Stimulated activated CD4-positive, alpha-beta T cell treated with anti-CD3 and anti-CD28 coated beads, Interleukin-15, amount 100 ng/mL, for 1 hour (primary cell): ENCODE measurements at places on chromosomes 5 and 9.
A peak's percentile ranks its signal among the peaks of the same experiment; 100 is the strongest.

GRCh38 chr5:173806270-173807035 is 81.7 kb upstream of the CPEB4 start:
- no peak for DNase-seq

DNA sequence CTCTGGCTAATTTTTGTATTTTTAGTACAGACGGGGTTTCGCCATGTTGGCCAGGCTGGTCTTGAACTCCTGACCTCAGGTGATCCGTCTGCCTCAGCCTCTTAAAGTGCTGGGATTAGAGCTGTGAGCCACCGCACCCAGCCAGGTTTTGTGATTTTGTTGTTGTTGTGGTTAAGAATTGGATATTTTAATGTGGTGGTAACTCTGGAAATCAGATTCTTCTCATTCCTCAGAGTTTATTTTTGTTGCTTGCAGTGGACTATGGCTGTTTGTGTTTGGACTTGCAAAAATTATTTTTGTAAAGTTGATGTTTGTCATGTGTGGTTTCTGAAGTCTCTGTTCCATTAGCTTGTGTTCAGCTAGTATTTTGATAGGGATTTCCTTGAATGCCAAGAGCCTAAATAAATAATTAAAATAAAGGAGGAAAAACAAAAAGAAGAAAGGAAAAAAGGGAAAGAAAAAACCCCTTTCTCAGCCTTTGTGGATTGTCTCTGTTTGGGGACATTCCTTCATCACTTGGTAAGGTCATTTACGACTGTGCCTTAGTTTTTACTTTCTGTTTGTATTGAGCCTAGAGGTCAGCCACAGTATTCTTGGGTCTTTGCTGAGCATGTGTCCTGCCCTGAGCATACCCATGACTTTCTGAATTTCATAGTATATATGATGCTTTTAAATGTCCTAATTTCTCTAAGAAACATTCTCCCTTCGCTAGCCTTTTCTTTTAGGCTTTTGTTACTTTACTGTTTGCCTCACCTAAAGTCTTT is 37.3 kb downstream of the PBX3 start:
- no peak for DNase-seq

- DNase-seq: no peak
These were observed 663.9 kb upstream of the RGMB start for GRCh38 chr5:98109561-98110006.

DNA sequence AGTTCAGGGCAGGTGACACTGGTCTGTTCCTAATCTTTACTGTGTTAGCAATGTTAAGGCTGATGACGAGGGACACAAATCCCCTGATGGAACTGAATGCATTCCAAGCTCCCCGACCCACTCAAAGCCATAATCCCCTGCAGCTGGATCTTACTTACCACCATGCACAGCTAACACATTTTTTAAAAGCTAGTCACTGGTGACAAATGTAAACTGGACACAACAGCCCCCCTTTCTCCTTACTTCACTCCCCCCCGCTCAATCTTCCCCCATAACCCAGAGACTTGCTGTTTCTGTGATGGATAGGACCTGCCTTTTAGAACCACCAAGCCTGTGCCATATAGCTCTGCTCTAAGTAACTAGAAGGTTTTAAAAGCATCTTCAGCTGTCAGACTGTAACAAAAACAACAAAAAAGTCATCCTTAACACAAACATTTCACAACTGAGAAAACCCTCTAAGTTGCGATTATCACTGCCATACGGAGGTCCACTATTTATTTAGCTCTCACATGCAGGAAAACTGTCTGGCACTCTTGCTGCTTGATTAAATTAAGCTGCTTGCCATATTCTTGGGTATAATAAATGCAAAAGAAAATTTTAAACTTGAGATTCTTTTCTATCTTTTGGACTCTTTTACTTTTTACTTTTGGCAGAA is 44.4 kb downstream of the BNC2 start:
- DNase-seq: no peak

DNA sequence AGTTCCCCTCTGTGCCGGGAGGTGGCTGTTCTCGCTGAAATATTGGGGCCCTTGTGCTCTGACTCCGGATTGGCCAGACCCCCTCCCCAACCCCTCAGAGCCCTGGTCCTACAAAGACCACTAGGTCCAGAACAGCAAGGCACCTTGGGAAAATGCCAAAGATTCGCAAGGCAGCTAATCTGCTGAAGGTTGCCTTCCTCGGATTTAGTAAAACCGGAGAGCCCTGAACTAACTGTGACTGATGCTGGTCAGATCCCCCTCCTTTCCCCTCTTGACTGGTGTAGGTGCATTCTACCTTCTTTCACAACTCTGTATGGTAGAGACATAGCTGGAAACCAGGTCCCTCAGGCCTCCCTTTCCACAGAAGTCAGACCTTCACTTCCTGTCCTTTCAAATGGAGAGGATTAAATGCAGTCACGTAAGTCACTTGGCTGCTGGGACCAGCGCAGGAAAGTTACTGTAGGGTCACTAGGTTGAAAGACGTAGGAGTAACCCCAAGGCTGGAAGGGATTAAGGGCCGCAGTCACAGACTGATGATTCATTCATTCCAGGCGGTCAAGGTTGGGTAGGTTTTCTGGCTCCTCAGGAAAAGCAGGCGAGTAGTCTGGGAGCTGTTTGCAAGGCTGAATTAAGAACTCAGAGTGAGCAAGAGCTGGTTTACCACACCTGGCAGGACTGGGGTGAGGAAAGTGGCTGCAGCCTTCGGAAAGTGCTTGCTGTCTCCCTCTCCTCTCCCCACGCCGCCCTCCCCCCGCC is 5.3 kb downstream of the BARX1 start:
- DNase-seq: no peak

GRCh38 chr9:8382266-8382665 is 582.7 kb upstream of the DMAC1 start:
- DNase-seq: no peak

GRCh38 chr5:10849278-10849677 is 88.2 kb upstream of the DAP start:
- DNase-seq: no peak

DNA sequence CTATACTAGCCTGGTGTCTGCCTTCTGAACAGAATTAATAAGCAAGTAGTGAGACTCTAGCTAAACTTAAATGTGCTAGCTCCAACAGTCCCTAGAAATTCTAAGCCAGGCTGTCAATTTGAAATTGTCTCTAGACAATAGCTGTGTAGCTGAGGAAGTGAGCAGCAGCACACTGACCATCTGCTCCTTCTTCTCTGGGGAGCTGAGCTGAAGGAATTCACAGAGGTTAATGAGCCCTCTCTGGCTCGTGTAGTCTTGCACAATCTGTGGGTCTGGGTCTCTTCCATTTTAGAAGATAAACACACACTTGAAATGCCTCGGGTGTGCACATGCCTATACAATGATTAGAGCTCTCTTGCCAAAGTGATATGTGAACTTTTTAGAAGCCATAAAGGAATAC is 63.5 kb upstream of the BARX1 start:
- DNase-seq: no peak

DNA sequence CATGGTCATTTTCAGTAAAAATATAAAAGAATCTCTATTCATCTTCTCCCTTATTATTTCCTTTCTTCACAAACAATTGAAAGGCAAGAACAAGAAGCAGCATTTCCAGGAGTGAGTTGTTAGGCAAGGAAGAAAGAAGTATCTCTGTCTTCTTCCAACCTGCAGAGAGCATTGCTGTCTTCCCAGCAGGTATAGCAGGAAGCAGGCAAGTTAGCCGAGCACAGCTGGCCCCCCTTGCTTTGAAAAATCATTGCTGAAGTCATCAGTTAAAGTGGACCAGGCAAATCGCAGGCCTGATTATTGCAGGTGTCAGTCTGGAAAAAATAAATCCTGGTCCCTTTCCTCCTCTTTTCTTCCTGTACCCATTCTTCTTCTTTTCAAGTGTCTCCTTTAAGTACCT is 353.1 kb upstream of the BRINP1 start:
- DNase-seq: no peak

DNA sequence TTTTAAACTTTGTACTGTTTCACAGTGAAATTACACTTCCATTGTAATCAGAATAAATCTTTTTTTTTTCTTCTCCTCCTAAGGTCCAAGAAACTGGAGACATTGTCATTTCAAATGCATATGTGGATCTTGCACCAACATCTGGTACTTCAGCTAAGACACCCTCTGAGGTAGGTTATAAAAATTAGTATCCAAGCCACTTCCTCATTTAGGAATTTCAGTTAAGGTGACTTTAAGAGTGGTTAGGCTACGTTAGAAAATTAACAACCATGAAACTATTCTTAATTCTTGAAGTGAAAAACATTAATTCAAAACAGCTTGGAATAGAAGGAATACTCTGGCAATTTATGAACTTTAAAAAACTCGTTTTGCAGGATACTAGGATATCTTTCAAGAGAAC is 77.5 kb downstream of the HSD17B4 start:
- DNase-seq: no peak

DNA sequence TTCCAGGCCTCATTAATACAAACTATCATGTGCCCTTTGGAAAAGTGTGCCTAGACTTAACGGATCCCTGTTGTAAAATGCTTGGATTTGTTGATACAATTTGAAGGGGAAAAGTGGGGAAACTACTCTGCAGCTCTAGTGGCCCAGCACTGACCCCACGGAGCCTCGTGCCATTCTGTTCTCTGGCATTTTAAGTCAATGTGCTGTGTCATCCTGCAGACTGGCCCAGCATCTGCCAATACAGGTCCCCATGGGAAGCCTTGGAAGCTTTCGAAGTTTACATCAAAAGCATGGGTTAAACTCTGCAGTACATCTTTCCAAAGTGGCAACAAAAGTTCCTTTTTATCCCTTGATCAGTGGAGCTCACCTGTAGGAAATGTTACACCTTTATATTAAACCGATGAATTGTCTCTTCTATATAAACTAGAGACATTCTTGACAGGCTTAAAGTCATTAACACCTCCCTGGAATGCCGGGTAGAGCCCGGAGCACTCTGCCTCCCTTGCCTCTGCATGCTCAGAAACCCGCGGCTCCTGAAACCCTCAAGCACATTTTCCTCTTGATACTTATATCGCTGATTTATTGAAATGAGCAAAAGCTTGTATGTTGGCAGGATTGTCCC is 596.0 kb upstream of the ADAMTS16 start:
- no peak for DNase-seq

GRCh38 chr9:95980262-95981125 is 105.0 kb downstream of the ERCC6L2 start:
- no peak for DNase-seq

DNA sequence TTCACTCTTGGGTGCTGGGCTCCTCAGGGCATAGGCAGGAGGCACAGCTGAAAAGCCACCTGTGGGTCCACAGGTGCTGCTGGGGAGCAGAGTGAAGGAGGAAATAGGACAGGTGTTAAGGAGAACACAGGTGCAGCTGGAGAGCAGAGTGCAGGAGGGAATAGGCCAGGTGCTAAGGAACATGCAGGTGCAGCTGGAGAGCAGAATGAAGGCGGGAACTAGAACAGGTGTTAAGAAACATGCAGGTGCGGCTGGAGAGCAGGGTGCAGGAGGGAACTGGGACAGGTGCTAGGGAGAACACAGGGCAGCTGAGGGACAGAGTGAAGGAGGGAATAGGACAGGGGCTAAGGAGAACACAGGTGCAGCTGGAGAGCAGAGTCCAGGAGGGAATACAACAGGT is 43.8 kb upstream of the PLEKHG4B start:
- DNase-seq: no peak

GRCh38 chr5:107570805-107571531 is 99.8 kb downstream of the EFNA5 start:
- DNase-seq: no peak

- no peak for DNase-seq
These were observed 273.6 kb downstream of the ADAMTSL1 start for GRCh38 chr9:18747595-18747994.

GRCh38 chr5:27412384-27412783 is 374.0 kb upstream of the CDH9 start:
- DNase-seq: no peak

GRCh38 chr9:93965830-93966577 is 10.8 kb upstream of the BARX1 start:
- no peak for DNase-seq

GRCh38 chr5:79975422-79975821 is 15.6 kb downstream of the MTX3 start:
- no peak for DNase-seq

GRCh38 chr5:139012176-139012575 is 137.0 kb upstream of the LRRTM2 start:
- DNase-seq: no peak

DNA sequence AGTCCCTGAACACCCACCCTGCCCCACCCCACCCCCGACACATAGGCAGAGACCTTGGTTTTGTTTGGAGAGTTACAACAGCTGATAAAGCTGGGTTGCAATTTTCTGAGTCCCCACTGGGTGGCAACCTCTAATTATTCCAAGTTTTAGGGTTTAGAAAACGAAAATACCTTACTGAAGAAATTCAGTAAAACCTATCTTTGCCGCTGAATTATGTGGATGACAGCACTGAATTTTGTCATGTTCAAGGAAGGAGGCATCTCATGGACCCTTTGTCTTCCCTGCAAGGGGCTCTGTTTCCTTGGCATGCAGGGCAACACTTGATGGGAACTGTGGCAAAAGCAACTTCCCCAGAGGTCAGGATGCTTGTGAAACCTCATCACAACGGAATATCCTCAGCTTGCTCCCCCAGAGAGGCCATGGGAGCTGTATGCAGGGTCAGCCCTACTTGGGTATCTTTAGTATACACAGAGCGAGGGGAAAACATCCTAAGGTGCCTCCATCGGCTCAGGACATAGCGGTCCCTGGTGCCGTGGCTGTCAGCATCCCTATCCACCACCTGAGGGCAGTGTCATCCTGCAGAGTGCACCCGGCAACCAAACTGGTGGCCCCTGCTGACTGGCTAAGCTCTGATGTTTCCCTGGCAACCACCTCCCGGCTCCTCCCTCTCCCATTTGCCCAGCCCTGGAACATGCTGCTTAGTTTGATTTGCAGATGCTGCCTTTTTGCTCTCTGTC is 123.1 kb downstream of the RXRA start:
- DNase-seq: peak; percentile 60

GRCh38 chr9:135079676-135080075 is 7.8 kb upstream of the OLFM1 start:
- no peak for DNase-seq

DNA sequence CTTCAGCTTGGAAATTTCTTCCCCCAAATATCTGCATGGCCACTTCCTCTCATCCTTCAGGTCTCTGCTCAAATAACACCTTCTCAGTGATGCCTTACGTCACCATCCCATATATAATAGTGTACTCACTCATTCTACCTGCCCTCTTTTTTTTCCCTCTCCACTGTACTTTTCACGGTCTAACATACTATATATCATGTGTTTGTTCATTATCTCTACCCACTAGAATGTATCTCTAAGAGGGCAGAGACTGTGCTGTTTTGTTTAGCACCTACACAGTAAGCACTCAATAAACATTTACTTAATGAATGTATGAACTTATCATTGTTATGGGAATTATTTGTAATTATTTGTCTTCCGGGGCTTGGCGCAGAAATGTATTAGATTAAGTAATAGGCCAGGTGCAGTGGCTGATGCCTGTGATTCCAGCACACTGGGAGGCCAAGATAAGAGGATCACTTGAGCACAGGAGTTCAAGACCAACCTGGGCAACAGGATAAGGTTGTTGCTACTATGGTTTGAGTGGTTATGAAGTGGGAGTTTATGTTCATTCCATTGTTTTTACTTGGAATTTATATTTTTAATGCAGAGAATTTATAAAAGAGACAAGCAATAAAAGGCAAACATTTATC is 6.0 kb upstream of the IL13 start:
- DNase-seq: no peak

GRCh38 chr9:124366476-124367220 is 48.6 kb downstream of the PSMB7 start:
- no peak for DNase-seq
